ENCODE measurements at places on chromosomes 2 and 18.
A peak's percentile ranks its signal among the peaks of the same experiment; 100 is the strongest.

- no peak for DNase-seq
These were observed 52.0 kb downstream of the FHOD3 start for GRCh38 chr18:36349552-36349951.

GRCh38 chr2:105103481-105103880 is 65.6 kb downstream of the MRPS9 start:
- no peak for DNase-seq

- DNase-seq: no peak
These were observed 129.3 kb downstream of the MARCHF4 start for GRCh38 chr2:216243026-216243425.

DNA sequence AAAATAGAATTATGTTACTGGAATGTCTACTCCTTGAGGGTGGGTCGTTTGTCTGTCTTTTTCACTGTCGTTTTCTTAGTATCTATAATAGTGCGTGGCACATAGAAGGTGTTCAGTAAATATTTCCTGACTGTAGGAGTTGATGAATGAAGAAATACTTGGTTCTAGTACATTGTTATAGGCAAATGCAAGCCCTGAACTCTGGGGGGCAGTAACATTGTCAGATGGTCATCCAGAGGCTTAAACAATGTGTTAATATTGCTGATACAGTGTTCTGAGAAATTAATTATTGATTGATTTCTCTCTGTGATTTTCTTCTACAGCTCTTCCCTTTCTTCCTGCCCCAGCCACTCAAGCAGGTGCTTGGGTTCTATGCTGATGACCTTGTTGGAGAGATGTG is 24.4 kb upstream of the THOC1 start:
- no peak for DNase-seq

GRCh38 chr18:65750389-65751154 is at the start of gene CDH7:
Gene CDH7 (plus strand): TSS chr18:65751012. CDS start chr18:65762843, 11,831 bp downstream.
- no peak for DNase-seq

- no peak for DNase-seq
These were observed 2175.1 kb upstream of the PIK3C3 start for GRCh38 chr18:39779926-39780325.

DNA sequence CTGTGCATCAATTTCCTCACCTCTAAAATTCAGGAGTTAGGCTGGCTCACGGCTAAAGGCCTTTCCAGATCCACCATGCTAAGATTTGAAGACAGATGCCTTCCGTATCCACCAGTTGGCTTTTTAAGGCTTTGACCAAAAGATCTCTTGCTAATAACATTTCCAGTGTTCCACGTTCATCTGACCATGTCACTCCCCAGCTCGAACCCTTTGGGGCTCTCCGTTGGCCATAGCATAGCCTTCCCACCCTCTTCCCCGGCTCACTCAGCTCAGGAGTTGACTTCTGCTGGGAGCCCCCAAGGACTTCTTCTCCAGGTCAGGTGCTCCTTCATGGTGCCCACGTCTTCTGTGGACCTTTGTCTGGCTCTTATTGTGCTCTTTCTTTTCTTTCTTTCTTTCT is 53.3 kb downstream of the MYCN start:
- no peak for DNase-seq

GRCh38 chr2:127790694-127791529 is 20.1 kb downstream of the WDR33 start:
- DNase-seq: no peak

GRCh38 chr2:157592948-157593347 is 35.7 kb downstream of the ACVR1C start:
- DNase-seq: no peak

DNA sequence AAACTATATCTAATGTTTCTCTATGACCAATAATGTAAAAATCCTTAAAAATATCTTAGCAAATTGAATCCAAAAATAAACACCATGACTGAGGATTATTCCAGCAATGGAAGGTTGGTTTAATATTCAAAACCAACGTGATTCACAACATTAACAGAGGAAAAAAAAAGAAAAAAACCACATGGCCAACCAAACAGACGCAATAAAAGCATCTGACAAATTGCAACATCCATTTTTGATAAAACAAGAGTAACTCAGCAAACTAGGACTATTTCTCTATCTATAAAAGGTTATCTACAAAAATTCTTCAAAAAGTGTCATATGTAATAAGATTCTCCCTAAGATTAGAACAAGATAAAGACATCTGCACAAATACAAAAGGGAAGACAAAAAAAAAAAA is 28.9 kb downstream of the PPP3R1 start:
- no peak for DNase-seq

- no peak for DNase-seq
These were observed 123.2 kb downstream of the RBM43 start for GRCh38 chr2:151138507-151138906.

- no peak for DNase-seq
These were observed 208.7 kb downstream of the CYP26B1 start for GRCh38 chr2:71938659-71939587.

- DNase-seq: no peak
These were observed 312.0 kb downstream of the IRS1 start for GRCh38 chr2:226487573-226487972.

- no peak for DNase-seq
These were observed 75.9 kb downstream of the SFXN5 start for GRCh38 chr2:72995430-72996116.

- DNase-seq: no peak
These were observed 20.5 kb downstream of the KIAA1328 start for GRCh38 chr18:36849288-36850006.

GRCh38 chr2:119431155-119431975 is at the start of gene TMEM37:
Gene TMEM37 (plus strand): TSS chr2:119431854. CDS start chr2:119431904, 50 bp downstream.
- DNase-seq: no peak

GRCh38 chr18:67621049-67621713 is 104.7 kb upstream of the DSEL start:
- no peak for DNase-seq

GRCh38 chr2:160652236-160652635 is 158.6 kb upstream of the RBMS1 start:
- DNase-seq: peak; percentile 22

GRCh38 chr2:124211461-124211860 is 186.4 kb downstream of the CNTNAP5 start:
- no peak for DNase-seq

GRCh38 chr2:191436368-191437055 is 191.3 kb downstream of the MYO1B start:
- no peak for DNase-seq

- DNase-seq: no peak
These were observed 678.1 kb upstream of the SLC8A1 start for GRCh38 chr2:41129988-41130387.

- no peak for DNase-seq
These were observed 51.8 kb downstream of the FSIP2 start for GRCh38 chr2:185790361-185790760.

GRCh38 chr2:178195390-178196166 is 1.3 kb downstream of the OSBPL6 start:
- no peak for DNase-seq

DNA sequence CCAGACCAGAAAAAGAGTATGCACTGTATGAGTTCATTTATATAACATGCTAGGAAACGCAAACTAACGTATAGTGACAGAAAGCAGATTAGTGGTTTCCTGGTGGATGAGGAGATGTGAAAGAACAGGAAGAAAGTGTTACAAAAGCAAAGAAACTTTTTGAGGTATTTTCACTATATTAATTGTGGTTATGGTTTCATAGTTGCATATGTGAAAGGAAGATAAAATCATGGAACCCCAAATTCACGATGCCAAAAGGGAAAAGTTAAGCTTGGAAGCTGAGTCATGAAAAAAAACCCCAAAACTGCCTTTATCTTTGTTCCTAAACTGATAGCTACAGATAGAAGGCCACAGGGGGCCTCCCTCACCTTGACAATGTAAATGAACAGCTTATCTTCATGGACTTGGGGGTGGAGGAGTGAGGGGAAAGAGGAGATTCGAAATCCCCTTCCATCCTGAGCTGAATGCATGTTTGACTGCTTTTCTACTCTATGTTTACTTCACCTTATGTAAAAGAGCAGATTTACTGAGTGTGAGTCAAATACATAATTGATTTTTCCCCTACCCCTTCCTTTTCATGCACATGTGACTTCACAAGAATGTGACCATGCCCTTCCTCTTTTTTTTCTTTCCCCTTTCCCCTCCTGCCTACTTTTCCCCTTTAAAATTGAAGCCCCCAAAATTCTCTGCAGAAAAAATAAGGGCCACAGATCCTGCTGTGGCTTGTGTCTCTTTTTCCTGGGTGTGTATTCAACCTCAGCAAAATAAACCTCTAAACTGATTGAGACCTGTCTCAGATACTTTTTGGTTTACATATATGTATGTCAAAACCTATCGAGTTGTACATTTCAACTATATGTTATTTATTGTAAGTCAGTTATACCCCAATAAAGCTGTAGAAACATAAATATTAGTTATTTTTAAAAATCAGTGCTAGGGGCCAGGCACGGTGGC is 100.1 kb upstream of the TLK1 start:
- DNase-seq: no peak

- no peak for DNase-seq
These were observed 77.7 kb downstream of the THADA start for GRCh38 chr2:43518181-43518580.

- DNase-seq: no peak
These were observed 440.7 kb downstream of the RND3 start for GRCh38 chr2:150046810-150047209.

DNA sequence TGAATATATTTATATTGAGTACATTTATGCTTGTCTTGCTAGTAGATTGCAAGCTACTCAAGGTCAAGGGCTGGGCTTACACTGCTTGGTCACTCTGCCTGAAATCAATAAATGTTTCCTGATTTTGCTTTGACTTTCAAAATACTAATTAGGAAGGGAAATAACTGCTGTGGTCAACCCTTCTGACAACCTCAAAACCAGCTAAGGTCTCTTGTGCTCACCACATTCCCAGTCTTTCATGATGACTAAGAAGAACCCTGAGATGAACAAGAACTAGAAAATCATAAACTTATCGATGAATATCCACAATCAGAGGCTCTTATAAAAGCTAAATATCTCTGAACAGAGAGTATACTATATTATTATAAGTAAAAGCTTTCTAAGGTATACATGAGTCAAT is 33.3 kb downstream of the ABCB11 start:
- DNase-seq: no peak

DNA sequence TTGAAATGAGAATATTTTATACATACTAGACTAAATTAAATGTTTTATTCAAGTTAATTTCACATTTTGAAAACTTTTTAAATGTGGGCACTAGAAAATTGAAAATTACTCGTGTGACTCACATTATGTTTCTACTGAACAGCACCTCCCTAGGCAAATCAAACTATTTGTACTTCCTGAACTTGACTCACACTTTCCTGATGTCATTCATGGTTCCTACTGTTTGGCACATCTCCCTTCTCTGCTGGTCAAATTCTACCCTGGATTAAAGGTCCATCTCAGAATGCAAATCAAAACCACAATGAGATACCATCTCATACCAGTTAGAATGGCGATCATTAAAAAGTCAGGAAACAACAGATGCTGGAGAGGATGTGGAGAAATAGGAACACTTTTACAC is 16.7 kb downstream of the LHCGR start:
- DNase-seq: no peak

All from stimulated activated CD8-positive, alpha-beta memory T cell treated with anti-CD3 and anti-CD28 coated beads, Interleukin-4, amount 100 ng/mL, for 4 hours (primary cell).